ENCODE measurements at places on chromosomes 3 and 15.

- no peak for DNase-seq
Measured at GRCh38 chr3:152327203-152327602, 58.5 kb downstream of the MBNL1 start.

DNA sequence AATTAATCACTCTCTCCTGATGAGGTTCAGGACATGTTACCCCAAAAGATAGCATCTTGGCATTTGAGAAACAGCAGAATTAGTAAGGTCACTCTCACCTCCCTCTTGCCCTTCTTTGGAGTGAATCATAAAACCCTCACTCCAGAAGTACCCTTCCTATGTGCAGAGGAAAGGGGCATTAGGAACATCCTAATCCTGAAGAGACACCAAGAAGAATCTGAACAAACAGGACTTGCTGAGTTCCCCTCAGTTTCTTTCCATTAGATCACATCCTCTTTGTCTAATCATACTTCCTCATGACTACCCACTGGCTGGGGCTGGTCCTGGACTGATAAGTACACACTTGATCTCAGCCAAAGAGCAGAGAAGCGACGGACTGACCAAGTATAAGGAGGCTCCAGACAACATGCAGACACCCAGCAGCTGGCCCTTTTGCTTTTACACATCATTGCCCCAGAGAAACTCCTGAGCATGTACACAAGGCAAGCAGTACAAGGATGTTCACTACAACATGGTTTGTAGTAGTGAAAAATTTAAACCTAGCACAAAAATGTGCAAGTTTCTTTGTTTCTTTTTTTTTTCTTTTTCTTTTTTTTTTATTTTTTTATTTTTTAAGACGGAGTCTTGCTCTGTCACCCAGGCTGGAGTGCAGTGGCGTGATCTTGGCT lies 15.0 kb upstream of the TM6SF1 start:
- no peak for DNase-seq

DNA sequence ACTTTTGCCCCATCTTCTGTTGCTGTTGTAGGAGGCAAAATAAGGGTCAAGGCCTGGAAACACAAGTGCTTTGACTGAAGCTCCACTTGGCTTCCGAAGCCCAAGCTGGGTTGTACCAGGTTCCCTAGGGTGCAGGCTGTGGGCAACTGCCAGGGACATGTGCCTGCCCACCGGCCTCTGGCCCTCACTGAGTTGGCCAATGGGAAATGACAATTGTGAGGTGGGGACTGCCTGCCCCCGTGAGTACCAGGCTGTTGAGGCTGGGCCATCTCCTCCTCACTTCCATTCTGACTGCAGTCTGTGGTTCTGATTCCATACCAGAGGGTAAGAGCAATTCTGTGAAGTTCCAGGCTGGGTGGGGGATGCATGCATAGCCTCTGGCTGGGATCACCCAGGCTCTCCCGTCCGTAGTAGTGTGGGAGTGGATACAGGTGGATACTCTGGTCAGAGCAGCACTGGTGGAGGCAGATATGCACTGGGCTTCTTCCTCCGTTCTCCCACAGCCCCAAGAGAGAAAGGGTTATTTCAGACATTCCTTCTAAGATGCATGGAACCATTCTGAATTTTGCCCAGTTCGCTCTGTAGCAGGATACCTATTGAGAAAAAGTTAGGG lies at the start of gene ADIPOQ:
ADIPOQ (plus strand) TSS at position 285 of the 613 bp plus-strand sequence. CDS start 10,349 bp downstream, outside the sequence.
- DNase-seq = no peak

DNA sequence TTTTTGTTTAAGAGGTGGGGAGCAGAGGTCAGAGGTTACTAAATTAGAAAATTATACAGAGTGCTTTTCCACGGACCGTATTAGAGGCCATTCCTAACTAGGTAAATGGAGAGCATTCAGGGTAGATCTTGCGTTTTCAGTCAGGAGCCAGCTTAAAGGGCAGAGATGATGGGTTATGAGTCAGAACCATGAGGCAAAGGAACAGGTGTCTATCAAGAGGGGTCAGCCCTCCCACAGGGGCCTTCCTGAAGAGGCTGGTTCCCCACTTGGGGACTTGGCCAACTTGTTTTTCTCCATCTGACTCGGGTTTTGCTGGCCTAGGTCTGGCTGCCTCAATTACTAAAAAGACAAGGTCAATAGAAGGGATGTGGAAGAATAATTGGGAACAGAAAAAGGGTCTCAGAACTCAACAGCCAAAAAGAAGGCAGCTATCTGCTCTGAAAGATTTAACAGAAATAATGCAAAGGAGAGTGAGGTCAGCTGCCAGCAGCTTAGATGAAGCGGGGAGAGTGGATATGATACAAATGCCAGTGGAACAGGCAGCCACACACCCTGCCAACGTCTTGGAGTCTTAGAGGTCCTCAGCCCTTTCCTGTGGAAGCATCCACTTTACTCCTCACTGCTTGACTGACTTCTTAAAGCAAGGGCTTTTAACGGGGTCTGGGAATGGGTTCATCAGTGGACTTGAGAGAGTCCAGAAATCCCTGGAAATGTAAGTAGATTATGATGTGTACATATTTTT lies 17.6 kb downstream of the MTMR14 start:
- no peak for DNase-seq

DNA sequence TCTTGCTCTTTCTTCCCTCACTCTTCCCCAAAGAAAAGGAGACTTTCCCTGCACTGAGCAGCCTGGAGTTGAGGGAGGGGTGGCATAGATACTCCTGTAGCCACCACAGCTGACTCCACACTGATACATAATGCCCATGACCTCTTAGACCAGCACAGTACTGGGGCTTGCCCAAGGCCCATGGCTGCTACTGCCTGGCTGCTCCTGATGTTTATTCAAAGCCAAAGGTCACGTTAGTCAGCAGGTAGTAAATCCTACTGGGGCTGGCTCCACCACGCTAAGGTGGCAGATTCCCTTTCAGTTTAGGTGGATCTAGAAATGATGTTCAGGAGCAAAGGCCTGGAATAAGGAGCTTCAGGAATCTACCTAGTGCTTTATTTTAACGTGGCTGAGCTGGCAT lies 212.7 kb downstream of the C3orf38 start:
- DNase-seq = no peak

- DNase-seq = no peak
Measured at GRCh38 chr15:40558952-40559742, 5.7 kb downstream of the CCDC32 start.

DNA sequence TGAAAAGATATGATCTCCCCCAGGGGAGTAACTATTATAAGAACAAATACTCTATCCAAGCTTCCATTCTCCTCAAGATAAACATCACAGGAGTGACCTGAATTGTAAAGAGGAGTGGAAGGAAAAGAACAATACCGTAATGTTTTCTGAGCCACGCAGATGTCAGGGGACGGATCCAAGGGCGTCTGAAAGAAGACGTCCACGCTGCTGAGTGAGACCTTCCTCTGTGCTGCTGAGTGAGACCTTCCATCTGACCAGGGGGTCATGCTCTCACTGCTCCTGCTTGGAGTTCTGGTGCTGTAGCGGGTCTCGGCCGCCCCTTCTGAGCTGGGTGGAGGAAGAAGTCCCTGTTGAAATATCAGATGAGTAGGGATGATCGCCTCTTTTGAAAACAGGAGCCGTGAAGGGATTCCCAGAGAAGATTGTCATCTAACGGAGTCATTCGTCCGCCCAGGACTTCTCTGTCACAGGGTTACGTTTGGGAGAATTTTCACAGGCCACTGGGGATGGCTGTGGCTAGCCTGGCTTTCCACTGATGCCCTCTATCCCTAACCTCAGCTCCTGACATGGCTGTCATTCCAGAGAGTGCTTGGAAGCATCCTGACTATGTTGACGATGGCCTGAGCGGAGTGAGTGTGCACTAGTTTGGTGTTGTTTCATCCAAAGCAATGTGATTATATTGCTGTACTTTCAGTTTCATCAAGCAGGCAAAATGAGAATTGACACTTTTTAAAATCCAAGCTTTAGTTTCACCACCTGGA lies 184.9 kb downstream of the APBA2 start:
- DNase-seq = no peak

DNA sequence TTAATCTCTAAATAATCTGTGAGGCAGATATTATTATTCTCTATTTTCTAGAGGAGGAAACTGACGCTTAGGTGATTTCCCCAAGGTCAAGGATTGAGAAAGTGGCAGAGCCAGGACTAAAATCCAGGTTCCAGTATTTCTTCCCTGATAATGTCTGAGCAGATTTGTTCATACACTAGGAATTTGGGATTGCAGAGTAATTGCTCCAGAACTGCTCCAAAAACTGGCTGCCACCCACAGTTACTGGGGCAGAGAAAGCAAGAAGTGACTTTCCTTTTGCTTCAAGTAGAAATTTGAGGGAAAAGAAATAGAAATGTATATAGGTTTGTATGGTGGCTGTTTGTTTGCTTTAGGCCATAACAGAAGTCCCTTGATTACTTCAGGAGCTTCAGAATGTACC lies 60.6 kb downstream of the SLC12A8 start:
- DNase-seq = no peak

DNA sequence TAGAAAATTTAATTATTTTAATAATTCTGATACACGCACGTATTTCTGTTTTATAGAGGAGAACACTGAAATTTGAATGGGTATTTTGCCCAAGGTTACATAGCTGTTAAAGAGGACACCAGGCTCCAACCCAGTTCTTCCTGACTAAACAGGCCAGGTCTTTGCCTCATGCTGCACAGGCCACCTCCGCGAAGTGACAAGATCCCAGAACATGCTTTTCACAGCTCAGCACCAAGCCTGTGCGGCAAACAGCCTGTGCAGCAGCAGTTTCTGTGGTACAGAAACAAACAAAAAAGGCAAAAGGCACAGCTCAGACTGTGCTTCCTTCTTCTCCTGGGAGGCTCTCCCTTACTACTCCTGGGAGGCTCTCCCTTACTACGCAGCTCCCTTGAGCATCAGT lies 6.5 kb downstream of the FOXL2 start:
- no peak for DNase-seq

DNA sequence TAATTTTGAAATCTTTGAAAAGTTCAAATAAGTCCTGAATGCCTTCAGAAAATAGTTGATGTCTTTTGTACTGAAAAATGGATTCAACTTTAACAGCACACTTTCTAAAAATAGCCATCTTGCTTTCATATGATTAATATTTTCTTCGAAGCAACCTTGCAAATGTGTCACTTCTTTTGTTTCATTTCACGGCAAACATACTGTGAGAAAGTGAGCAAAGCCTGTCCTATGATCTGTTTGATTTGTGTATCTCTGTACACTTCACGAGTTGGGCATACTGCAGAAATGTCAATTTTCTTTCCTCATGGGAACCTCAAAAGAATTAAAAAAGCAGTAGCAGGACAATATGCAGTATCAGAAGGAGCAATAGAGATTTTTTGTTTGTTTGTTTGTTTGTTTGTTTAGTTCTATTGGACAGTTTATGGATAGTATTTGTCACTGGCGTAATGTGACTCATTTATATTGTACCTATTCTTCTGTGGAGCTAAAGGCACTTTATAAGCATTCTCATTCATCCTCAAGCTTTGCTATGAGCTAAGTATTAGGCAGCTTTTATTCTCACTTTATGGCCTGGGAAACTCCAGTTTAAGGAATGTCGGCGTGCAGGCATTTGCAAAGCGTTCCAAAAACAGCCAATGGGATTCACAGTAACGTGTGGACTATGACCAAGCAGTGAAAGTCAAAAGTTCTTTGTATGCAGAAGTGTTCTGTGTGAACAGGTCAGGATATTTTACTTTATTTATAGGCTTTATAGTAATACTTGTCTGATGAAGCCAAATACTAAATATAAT lies 572.0 kb downstream of the NAALADL2 start:
- no peak for DNase-seq

DNA sequence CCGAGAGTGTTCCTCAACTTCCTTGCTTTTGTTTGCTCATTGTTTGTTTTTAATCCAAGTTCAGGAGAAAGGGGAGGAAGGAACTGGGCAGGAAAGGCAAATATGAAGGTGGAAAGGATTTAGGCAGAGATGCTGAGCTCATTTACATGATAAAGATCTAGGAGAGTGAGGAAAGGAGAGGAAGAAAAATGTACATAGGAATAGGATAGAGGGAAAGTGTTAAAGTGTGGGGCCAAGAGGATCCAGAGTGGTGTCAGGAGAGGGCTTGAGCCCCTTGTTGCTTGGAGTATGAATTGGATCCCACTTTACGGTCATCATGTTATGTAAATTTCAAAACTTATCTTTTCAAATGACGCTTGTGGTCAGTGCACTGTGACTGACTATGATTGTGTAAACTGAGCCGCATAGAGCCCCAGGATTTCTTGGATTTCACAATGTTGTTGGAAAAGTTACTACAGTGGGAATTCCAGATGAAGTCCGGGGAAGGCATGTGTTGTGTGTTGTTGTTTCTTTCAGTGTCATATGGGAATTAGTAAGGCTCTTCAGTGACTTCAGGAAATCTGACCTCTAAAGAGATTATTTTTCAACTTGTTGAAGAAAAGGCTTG lies 15.0 kb upstream of the PLD1 start:
- DNase-seq = no peak

DNA sequence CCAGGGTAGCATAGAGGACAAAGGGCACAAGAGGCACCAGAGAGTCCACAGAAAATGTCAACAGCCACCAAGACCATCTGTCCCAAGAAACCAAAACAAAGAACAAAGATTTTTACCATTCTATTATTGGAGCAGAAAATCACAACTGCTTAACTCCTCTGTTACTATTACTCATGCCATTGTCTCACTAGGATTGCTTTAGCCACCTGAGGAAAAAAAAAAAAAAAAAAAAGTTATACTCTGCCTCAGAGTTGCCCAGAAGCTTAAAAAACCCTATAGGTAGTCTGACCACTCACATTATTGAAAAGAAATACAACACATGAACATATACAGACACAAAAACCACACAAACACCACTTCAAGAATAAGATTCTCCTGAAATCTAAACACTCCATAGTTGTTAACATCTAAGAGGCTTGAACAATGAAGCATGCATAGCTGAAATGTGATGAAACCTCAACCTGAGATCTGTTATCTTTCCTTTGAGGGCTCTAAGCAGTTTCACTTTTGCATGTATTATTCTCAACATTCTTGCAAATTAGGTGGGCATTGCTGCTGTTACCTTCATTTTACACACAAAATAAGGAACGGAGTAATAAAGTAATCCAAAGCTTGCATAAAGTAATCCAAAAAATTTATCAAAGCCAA lies 85.4 kb downstream of the IGSF11 start:
- DNase-seq = no peak

- DNase-seq = no peak
Measured at GRCh38 chr3:138348754-138349739, 668 bp downstream of the MRAS start.

GRCh38 chr15:56471440-56472069 lies 6.6 kb upstream of the MNS1 start:
- no peak for DNase-seq

- DNase-seq = no peak
Measured at GRCh38 chr3:159910991-159911663, 77.5 kb upstream of the IL12A start.

DNA sequence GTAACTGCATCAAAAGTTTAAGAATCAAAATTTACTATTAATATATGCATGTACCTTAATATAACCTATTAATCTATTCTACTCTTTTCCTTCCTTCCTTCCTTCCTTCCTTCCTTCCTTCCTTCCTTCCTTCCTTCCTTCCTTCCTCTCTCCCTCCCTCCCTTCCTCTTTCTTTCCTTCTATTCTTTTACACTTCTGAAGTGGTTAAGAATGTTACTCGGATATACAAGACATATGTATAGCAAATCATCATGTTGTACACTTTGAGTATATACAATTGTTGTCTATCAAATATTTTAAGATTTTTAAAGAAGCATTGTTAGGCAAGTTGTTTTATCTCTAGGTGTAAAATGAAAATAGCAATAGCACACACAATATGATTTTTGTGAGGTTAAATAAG lies 713.1 kb upstream of the NAALADL2 start:
- DNase-seq = no peak

GRCh38 chr15:75181780-75182179 lies 19.9 kb upstream of the C15orf39 start:
- DNase-seq = no peak

GRCh38 chr3:126672741-126673140 lies 17.8 kb upstream of the TXNRD3 start:
- DNase-seq = no peak

GRCh38 chr15:61687651-61688050 lies 372.6 kb downstream of the VPS13C start:
- DNase-seq = peak; percentile 54

Measured in SHP77 treated with DMSO at 0.1 percent for 48 hours (cell line).